ENCODE measurements at places on chromosomes 2 and 18.

DNA sequence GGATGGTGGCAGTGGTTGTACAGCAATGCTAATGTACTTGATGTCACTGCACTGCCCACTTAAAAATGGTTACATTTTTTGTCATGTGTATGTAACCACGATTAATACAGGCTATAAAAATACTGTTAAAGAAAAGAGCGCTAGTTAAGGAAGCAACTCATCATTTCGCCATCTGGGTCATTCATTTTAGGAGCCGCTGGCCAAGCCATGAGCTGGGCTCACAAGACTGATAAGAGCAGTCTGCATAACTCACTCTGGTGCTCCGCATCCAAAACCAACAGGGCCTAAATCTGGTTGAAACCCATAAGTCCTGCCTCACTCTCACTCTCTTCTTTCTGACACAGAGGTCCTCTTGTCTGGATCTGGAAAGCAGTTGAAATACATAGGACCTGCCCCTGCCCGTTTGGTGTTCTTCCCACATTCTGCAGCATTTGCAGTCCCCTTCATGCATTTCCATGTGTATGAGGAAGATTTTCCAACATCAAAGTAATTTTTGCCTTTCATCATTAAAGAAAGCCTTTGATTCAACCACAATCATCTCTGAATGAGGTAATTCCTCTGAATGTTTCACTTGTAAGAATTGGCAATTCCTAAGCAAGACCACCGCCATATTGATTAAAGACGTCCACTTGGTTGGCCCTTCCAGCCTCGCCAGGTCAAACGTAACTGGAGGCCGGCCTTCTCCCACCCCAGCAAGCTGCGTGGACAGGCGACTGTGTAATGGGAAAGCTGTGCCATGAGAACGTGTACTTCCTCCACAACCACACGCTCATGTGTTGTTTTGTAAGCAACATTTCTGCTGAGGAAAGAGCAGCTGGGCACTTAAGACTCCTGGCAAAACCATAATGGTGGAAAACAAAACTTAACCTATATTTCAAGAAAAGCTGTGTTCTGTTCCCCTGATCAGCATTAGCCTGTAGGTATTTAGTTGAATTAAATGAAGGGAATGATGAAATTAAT is 112.2 kb downstream of the VAPA start:
- no peak for DNase-seq

DNA sequence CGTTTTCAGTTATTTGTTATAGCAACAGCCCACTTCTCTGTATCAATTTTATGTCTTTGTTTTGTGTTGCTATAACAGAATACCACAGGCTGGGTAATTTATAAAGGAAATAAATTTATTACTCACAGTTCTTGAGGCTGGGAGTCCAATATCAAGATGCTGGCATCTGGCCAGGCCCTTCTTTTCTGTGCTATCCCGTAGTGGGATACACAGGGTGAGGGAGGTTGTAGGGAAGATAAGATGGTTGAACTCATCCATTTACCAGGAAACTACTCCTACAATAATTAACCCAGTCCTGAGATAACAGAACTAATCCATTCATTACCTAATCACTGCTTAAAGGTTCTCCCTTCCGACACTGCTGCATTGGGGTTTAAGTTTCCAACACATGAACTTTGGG is 220.7 kb downstream of the TPGS2 start:
- no peak for DNase-seq

- no peak for DNase-seq
Observed at GRCh38 chr2:15028406-15028805, 395.9 kb downstream of the LRATD1 start.

DNA sequence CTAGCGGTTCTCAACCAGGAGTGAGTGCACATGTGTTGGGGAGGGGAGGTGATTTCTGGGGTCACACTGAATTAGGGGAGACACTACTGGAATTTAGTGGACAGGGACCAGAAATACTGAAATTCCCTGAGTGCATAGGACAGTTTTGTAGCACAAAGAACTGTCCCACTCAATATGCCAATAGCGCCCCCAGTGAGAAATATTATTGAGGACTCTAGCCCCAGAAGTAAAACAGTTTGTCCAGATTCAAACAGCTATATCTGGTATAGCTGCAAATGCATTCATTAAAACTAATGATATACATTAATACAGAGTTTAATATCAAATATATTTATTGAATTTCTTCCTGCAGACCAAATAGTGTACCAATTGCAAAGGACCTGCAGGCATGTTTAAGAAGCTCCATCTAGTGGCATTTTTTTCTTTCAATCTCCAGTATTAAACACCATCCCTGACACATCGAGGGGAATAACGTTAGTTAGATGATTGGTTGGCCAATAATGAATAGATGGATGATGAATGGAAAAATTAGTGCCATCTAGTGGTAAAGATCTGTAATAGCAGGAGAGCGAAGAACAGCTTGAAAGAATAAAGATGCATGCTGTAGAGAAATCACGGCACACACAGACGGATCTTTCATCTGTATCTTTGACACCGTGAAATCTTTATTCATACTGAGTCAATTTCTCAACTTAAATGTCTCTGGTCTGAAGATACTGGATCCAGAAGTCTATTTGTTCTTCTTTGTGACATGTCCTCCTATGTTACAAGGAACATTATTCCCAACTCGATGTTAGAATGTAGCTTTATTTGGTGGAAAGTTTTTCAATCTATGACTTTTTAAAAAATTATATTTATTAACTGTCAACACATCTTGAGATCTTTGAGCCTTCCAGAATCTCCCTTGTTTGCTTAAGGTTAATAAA is 62.5 kb downstream of the DHRS9 start:
- DNase-seq: peak; percentile 80

DNA sequence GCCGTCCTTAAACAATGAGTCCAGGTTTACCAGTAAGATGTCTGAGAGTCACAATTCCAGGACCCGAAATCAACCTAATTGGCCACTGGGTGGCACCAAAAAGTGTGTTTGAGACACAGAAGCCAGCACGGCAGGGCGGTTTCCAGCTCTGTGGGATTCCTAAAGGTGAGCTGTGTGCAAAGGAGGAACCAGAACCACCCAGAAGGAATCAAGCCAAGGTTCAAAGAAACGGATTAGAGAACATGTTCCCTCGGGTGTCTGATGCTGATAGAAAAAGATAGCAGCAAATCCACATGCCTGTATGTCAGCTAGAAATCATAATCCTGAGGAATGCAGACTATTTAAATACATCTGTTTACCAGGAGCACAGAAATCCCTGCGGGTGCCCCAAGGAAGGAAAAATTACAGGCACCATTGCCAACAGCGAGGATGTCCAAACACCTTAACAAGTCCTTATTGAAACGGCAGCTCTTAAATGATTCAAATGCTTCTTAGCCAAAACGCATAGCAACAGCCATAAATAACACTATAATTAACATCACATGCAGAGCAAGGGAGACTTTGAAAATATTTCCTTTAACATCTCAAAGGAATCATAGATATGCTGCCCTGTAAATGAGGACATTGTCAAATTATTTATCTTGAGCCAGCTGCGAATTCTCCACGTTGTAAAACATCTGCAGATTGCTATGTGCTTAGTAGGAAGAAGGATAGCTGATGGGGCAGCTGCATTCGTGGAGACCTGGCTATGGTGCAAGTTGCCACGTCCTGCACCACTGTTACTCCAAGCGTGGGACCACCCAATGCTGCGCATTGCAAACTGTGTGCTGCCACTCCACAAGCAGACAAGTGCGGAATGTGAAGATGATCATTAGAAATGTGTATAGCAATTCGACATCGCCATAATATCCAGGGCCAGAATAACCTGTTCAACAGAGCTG is 318.7 kb upstream of the NCKAP5 start:
- DNase-seq: peak; percentile 74

- no peak for DNase-seq
Observed at GRCh38 chr18:43751835-43752234, 474.5 kb upstream of the SYT4 start.

DNA sequence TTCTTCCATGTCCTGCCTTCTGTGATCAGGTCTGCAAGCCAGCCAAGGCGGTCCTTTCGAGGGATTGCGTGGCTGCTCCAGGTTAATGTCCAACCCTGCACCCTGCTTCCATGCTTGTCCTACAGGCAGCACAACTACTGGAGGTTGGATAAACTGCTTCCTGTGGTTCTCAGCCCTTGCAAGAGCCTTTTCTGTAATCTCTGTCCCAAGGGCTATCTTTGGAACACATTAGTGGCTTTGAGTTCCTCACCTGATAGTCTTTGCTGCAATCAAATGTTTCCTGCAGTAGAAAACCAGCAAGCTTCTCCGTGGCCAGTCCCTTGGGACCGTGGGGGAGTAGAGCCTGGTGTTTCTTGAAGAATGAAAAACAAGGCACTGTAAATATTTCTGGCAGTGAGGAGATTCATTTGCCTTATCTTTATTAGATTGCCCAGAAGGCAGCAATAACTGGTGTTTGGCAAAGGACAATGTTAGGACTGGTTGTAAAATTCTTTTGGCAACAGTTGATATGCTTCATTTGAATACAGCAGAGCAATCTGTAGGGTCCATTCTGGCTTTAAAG is 214.4 kb downstream of the FHOD3 start:
- no peak for DNase-seq

- DNase-seq: no peak
Observed at GRCh38 chr2:189050165-189050712, 76.1 kb downstream of the COL3A1 start.

- no peak for DNase-seq
Observed at GRCh38 chr2:8059794-8060193, 622.1 kb upstream of the ID2 start.

- DNase-seq: no peak
Observed at GRCh38 chr18:2917259-2918047, 70.6 kb downstream of the EMILIN2 start.

DNA sequence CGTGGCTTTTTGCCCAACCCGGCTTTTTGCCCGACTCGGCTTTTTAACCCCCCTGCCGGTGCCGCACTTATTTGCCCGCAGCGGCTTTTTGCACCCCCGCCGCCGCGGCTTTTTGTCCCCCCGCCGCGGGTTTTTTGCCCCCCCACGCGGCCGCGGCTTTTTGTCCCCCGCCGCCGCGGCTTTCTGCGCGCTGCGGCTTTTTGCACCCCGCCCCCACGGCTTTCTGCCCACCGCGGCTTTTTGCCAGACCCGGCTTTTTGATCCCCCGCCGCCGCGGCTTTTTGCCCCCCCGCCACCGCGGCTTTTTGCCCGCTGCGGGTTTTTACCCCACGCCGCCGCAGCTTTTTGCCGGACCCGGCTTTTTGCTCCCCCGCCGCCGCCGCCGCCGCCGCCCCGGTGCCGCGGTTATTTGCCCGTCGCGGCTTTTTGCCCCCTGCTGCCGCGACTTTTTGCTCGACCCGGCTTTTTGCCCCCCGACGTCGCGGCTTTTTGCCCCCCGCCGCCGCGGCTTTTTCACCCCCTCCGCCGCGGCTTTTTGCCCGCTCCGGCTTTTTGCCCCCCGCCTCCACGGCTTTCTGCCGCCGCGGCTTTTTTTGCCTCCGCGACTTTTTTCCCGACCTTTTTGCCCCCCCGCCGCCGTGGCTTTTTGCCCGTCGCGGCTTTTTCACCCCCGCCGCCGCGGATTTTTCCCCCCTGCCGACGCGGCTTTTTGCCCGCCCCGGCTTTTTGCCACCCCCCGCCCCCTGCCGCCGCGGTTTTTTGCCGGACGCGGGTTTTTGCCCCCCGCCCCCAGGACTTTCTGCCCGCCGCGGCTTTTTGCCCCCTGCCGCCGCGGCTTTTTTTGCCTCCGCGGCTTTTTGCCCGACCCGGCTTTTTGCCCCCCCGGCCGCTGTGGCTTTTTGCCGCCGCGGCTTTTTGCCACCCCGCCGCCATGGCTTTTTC is 2786.5 kb downstream of the RPIA start:
- peak; percentile 39 for DNase-seq

GRCh38 chr2:58805126-58805525 is 564.0 kb upstream of the FANCL start:
- DNase-seq: no peak

DNA sequence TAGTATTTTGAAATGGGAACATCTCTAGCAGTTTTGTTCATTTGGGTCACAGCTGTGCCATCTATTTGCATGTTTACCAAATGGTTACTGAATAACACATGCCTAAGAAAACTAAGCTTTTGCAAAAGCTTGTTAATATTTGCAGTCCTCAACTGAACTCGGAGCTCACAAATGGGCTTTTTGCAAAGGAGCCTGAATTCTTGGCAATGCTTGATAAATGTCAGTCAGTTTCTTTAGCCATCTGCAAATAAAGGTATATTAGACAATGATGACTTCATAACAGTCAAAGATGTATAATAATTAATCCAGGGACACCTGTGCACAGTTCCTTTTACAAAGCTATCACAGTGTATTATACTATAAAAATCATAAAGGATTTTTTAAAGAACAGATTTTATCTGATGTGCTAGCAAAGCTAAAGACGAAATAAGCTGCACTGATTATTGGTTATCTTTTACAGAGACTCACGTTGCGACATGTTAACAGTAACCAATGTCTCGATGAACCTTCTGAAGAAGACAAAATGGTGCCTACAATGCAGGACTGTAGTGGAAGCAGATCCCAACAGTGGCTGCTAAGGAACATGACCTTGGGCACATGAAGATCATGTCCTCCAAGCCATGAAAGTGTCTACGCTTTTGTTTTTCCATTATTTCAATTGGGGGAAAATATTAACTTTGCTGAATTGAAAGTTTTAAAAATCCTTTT is 248.4 kb upstream of the KCNJ3 start:
- DNase-seq: no peak

GRCh38 chr2:172496160-172496608 is 59.7 kb upstream of the PDK1 start:
- peak; percentile 17 for DNase-seq

DNA sequence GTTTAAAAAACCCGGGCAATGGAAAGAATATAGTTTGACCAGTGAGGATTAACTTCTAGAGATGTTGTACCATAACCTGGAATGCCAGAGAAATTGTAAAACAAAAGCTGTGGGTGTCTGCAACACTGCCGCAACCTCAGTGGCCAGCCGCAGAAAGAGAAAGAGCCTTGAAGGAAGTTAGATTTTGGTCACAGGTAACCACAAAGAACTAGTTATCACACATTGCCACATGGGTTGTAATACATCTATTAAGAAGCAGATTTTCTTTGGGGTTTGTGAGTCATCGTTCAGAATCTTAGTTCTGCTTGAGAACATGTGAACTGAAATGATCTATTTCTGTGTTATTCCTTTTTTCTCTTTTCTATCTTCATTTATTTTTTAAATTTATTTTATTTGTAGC is 222.9 kb upstream of the AGAP1 start:
- peak; percentile 81 for DNase-seq

GRCh38 chr2:105790461-105791149 is 45.9 kb downstream of the NCK2 start:
- DNase-seq: peak; percentile 77

- no peak for DNase-seq
Observed at GRCh38 chr2:118300832-118301231, 212.6 kb downstream of the INSIG2 start.

DNA sequence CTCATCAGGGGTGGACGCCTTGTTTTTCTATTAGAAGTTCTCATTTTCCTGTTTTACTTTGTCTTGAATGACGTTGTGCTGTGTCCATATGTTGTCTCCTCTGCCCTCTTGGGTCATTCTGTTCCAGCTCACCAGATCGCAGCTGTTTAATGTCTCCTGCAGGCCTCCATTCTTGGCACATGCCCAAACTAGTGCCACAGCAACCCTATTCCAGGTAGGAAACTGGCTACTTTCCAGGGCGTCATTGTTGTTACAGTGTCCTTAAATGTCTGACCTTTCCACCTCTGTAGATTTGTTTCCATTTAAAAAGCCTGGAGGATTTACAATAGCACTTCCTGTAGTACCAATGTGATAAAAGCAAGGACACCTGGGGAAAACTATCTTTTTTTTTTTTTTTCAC is 500.7 kb downstream of the METTL4 start:
- DNase-seq: no peak

- no peak for DNase-seq
Observed at GRCh38 chr2:240437551-240437860, 2.0 kb downstream of the GPC1 start.

GRCh38 chr2:60068755-60069154 is 484.7 kb downstream of the BCL11A start:
- no peak for DNase-seq

- DNase-seq: peak; percentile 29
Observed at GRCh38 chr2:237291138-237291792, 122.7 kb downstream of the COL6A3 start.

Data from hematopoietic multipotent progenitor cell treated with erythropoietin and hydrocortisone succinate and interleukin-3 and kit ligand, for 6 days (in vitro differentiated cells).